ENCODE measurements at places on chromosomes 6 and 20.

GRCh38 chr20:1569415-1569881 is 11.9 kb upstream of the SIRPD start:
- peak; percentile 70 for DNase-seq

- no peak for DNase-seq
Observed at GRCh38 chr6:34839666-34840352, 47.9 kb downstream of the BLTP3A start.

DNA sequence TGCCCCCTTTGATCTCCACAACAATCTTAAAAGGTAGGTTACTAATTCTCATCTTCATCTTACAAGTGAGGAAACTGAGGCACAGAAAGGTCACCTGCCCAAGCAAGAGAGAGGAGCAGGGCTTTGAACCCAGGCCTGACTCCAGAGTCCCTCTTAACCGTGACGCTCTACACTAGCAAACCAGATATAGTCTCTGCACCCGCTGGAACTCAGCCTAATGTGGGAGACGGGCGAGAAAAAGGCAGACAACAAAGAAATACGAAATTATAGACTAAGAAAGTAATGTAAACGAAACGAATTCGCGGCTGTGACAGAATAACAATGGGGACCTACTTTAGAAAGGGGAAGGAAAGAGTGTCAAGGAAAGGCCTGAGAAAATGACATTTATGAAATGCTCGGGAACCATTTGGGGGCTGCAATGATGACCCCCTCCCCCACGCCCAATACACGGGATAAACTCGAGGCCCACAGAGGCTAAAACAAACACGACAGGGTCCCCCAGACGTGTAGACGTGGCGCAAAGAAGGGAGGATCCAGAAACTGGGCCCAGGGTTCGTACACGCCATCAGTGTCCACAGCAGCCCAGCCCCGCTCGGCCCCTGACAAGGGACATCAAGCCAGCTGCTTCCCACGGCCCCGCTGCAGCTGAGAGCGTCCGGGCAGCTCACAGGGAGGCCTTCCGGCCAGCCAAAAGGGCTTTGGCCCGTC is 637 bp downstream of the TRPC4AP start:
- DNase-seq = no peak

GRCh38 chr20:9179193-9179802 is 110.4 kb downstream of the PLCB4 start:
- no peak for DNase-seq

- no peak for DNase-seq
Observed at GRCh38 chr20:51064137-51064536, 41.2 kb upstream of the KCNG1 start.

DNA sequence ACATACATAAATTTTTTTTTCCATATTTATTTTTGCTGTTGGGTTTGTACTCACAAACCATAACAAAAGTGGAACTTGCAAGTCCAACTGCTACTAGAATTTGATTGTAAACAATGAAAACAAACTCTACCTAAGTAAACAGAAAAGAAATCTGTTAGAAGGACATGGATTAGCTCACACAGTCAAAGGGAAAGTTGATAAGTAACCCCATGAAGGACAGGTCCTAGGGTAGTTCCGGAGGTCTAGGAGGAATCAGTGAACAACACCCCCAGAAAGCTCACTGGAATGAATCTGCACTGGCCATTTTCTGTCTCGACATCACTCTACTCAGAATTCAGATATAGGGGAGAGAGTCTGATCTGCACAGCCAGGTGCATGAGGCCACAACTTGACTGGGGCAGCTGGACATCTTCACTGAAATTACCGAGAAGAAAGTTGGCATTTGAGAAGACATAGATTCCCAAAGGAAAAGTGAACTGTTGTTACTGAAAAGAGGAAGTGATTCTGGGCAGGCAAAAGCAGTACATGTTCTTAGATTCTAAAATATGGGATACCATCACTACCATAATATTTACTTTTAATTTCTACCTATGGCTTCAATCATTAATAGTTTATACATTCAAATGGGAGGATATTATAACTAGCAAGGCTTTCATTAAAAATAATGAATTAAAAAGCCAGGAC is 76.4 kb downstream of the HMGN3 start:
- no peak for DNase-seq

- no peak for DNase-seq
Observed at GRCh38 chr6:3061501-3061941, 6.8 kb upstream of the RIPK1 start.

DNA sequence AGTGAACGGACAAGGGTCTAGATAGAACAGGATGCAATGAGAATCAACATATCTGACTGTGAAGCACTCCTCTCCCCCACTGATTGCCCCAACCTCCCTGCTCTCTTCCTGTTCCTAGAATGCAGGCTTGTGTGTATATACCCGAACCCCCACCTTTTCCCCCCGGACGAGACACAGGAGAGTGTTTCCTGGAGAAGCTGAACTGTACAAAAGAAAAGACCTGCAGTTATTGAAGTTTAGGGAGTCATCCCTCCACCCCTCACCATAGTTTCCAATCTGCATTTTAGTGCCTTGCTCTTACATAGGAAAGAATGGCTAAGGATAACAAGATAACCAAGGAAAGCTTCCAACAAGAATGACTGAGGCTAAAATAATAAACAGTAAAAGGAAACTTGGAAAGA is 55.5 kb upstream of the PDE10A start:
- DNase-seq = no peak

- no peak for DNase-seq
Observed at GRCh38 chr6:57283106-57283505, 34.3 kb upstream of the PRIM2 start.

- peak; percentile 44 for DNase-seq
Observed at GRCh38 chr6:112027942-112028674, 25.8 kb upstream of the CCN6 start.

DNA sequence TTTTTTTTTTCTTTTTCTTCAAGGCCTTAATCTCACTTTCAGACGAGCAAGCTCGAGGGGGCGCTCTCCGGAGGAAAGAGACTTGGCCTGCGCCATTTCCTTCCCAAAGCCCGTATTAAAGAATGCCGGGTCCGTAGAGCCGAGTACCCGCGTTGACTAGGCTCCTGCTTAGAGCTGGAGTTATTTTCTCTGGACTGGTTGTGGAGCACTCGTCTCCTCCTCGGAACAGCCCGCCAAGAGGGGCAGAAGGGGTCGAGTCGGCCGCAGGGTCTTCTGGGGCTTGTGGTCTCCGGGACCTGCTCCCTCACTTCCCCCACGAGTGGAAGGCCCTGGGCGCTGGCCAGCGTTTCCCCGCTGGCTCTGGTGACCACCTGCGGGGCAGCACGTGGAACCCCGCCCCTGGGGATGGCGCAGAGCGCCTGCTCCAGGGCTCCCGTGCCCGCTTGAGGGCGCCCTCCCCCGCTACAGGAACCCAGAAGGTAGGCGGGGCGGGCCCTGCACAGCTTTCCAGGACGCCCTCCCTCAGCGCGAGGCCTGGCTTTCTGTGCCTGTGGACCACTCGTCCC is 2.7 kb upstream of the MEI4 start:
- DNase-seq = no peak

- peak; percentile 22 for DNase-seq
Observed at GRCh38 chr20:19392344-19393130, 180.1 kb downstream of the SLC24A3 start.

GRCh38 chr6:1630771-1631217 is 21.1 kb downstream of the FOXC1 start:
- no peak for DNase-seq

DNA sequence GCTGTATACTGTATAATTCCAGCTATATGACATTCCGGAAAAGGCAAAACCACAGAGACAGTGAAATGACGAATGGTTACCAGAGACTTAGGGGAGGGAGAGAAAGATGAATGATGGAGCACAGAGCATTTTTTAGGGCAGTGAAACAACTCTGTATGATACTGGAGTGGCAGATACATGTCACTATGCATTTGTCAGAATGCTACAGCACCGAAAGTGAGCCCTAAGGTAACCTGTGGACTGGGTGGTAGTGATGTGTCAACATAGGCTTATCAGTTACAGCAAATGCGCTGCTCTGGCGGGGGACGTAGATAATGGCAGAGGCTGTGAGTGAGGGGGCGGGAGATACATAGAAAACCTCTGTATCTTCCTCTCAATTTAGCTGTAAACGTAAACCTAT is 201.3 kb upstream of the SSTR4 start:
- no peak for DNase-seq

DNA sequence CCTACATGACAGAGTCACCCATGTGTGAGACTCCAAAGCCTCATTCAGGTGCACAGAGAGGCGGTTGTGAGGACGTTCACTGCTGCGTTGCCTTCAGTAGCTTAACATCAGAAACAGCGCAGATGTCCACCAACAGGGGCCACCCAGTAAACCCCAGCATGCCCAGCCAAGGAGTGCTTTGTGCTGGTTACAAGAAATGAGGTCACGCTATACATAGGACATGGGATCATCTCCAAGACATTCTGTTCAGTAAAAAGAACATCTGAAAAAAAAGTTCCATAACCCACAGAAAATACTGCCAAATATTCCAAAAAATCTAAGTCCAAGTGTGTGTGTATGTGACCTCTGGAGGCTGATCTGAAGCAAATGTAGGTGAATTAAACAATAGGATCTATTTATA is 16.0 kb downstream of the SLC52A3 start:
- DNase-seq = no peak

DNA sequence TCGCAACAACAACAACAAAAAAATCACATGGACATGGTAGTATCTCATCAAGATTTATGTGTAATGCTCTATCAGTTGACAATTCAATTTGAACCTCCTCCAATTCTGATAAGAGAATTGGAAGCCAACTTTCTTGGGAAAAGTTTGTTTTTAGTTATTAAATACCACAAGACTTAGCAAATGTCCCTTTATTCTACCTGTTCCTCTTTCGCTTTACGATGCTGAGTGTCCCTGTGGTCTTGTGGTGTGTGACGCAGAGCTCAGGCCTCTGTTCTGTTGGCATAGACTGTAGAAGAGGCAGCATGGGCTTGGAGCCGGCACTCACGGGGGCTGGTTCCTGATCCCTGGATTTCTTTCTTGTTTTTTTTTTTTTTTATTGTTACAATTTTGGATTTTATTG is 76.7 kb downstream of the PSMB1 start:
- peak; percentile 23 for DNase-seq

- DNase-seq = no peak
Observed at GRCh38 chr6:27782748-27783147, 129.4 kb downstream of the OR2B2 start.

DNA sequence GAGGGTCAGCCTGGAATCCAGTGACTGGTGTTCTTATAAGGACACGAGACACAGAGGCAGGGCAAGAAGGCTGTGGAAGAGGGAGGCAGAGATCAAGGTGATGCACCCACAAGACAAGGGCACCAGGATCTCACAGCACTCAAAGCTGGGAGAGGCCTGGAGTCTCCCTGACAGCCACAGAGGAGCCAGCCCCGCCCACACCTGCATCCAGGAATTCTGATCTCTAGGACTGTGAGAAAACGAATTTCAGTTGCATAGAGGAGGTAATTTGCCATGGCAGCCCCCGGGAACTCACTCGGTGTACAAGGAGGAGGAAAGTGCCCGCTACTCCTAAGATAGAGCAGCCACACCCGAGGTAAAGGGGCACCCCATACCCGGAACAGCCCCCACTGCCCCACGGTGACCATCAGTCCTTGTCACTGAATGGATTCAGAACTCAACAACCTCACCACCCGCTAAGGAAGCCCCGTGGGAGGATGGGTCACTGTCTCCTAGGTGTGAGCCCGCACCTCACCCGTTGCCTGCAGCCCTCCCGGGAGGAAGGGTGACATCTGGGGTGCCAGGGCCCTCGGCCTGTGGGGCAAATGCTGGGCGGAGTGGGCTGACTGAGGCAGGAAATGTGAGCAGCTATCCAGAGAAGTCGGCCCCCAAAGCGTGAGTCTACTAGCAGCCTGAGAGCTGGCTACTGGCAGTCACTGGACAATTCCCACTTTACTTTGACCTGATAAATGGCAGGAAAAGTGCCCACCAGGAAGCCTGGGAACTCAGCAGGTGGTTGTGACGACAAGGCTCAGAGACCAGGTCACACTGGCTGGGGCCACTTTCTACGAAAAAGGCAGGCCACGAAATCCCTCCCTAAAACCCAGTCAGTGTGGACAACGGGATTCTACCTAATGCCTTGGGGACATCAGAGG is 22.4 kb downstream of the DLL1 start:
- no peak for DNase-seq

DNA sequence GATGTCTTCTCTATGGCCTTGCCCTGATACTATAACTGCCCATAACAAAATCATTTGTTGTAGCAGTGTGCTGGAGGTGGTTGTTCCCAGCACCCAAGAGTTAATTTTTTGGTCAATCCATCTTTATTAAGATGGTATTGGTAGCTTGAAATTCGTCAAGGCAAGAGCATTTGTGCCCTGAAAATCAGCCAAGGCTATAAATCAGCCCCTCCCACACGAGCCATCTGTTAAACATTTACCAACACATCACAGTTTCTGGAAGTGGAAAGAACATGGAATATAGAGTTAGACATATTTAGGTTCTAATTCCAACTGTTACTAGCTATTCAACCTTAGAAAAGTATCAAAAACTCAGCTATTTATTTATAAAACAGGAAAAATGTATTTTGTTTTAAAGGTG is 888.4 kb upstream of the GJE1 start:
- DNase-seq = no peak

- no peak for DNase-seq
Observed at GRCh38 chr20:610130-611046, at the start of gene TCF15. TSS of gene TCF15 (minus strand) at chr20:610309. CDS start at chr20:610237, 72 bp downstream.

DNA sequence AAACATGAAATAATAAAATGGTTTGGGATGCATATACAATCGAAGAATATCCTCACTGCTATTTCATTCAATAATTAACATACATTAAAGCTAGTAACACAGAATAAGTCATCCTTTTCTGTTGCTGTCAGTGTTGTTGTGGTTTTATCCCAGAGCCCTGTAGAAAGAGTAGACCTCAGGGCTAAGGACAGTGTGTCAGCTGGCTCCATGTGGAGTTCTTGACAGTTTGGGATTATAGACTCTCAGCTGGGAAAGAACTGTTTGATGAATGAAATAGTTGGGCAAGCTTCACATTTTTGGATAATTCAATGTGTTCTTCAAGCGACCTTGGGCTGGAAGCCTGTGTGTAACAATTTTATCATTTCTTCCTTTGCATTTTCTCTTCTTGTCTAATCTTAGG is 10.1 kb downstream of the UTRN start:
- DNase-seq = no peak

GRCh38 chr20:52783769-52784168 is 188.4 kb upstream of the TSHZ2 start:
- no peak for DNase-seq
